ENCODE measurements at places on chromosomes 11 and 22.
A peak's percentile ranks its signal among the peaks of the same experiment; 100 is the strongest.

DNA sequence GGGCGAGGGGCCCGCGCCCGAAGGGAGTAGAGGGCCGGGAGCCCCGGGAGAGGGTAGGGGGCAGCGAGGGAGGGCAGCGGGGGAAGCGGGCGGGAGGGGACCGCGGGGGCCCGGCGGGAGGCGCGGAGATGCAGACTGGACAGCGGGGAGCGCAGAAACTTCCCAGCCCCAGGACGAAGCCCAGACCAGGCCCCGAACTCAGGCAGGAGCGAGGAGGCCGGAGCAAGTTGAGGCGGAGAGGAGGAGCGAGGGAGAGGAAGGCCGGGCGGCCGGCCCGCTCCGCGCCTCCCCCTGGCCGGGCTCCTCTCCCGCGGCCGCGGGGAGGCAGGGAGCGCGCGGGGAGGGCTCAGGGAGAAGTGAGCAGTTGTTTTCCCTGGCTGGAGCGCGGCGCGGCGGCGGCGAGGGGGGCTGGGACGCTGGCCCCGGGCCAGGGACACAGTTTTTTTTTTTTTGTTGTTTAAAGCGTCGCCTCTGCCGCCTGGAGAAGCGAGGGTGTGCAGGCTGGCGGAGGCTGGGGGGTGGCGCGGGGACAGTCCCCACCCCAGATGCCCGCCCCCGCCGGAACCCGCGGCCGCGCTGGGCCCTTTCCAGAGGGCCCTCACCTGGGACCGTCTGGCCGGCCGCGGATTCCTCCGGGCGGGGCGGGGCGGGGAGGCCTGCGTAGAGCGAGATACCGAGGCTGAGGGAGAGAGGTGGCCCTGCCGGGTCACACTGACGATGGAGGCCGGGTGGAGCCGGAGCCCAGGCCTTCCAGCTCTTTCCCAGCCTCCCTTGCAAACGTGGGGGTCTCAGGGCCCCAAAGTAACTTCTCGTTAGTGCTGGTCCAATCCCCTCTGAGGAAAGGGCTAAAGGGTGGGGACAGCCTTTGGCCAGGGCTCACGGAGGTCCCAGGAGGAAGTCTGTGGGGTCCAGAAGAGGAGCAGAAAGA is at the start of gene LTBP3:
Gene LTBP3 (minus strand): TSS at position 358 of the 928 bp plus-strand sequence. CDS start 400 bp downstream, outside the sequence.
- DNase-seq, result peak; percentile 81

- DNase-seq, result no peak
These were observed 401.5 kb downstream of the TBC1D22A start for GRCh38 chr22:47163856-47164513.

DNA sequence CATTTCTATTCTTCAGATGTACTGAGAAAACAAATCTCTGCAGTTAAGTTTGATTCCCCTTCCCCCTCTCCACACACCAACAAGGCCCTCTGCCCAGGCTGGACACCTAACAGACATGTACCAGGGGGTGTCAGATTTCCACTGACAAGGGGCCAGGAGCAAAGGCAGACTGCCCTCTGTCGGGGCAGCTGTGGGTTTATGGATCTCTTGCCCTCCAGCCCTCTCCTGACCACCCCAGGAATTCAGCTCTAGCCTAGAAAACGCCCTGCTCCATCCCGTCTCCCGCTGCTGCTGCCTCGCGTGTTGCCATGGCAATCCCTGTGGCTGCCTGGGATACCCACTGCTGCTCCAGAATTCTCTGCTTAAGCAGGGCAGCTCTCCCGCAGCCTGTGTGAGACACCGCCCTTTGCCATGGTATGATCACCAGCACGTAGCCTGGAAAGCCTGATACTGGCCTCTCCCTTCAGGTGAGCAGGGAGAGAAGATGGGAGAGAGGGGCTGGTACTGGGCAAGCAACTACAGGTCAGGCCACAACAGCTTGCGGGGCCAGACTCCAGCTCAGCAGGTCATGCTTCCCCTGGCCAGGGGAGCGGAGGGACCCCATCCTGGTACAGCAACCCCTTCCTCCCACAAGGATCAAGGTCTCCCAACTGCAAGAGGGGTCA is 41.6 kb downstream of the BUD13 start:
- no peak for DNase-seq

DNA sequence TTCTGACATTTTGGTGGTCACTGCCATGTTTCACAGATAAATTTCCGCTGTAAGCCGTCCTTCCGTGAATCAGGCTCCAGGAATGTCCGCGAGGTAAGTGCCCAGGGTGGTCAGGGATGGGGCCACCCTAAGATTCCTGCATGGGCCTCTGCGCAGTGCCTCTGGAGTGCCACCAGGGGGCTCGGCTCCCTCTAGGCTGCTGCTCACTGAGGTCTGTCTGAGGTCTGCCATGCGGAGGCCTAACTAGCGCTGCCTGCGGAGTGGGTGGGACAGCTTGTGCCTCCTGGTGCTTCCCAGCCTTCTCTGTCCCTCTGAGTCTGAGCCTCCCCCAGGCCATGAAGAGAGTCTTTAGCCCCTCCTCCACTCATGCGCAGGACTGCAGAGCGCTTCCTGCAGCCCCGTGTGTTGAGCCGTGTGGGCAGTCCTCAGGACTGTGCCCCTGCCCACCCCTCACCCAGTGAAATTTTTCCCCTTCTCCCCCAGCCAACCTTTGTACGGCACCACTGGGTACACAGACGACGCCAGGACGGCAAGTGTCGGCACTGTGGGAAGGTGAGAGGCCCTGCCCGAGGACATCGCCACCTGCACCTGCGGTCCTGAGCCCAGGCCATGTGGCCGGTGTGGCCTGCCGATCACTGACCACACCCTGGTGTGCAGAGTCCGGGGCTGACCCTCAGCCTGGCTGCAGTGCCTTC is 11.9 kb upstream of the MDK start:
- DNase-seq, result peak; percentile 84

DNA sequence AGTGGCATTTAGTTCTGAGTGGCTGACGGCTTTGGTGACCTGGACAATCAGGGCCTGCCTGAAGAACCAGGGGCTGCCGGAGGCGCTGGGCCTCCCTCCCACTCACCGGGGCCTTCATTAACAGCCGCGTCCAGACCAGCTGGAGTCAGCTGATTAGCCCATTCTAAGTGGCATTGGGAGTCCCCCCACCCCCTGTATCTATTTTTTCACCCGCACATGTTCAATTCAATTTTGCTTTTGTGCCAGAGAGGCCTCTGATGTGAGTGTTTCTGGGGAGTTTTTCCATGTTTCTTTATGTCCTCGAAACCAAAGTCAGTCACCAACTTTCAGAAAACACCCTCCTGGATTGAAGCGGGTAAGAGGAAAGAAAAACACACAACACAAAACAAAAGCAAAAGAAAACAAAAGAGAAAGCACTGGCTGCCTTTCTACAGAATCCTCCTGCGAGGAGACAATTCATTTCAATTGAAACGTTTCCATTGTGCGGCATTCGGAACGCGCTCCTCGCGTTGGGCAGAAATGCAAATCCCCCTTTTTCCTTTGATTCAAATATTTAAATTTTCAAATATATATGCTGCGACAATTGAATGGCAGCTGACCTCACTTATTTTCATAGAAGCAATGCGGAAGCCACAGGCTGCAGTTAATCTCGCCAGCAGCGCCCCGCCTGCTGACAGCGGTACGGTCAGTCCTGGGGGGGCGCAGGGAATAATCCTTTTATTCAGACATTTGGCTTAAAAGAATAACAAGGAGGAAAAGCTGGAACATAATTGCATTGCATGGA is 17.7 kb downstream of the CDKN1C start:
- peak; percentile 68 for DNase-seq

DNA sequence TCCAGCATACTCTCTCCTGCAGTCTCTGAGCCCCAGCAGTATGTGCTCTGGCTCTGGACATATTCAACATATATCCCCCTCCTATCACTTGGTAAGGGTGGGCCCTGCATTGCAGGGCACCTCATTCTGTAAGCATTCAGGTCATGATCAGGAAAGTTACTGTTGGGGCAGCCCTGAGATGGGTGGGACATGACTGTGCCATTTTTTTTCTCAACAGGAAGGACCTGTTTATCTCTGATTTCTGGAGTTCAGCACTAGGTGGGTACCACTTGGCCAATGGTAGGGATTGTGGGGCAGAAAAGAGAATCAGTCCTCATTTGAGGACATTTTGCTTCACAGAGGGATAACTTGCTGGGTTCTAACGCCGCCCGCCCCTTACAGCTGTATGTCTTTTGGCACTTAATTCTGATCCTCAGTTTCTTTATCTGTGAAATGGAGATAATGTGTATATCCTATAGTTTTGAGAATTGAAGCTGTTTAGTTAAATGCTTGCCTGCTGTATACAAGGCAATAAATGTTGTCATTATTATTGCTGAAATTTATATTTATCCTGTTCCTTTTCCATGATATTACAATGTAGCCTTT is 2.2 kb downstream of the SRRD start:
- DNase-seq, result no peak

DNA sequence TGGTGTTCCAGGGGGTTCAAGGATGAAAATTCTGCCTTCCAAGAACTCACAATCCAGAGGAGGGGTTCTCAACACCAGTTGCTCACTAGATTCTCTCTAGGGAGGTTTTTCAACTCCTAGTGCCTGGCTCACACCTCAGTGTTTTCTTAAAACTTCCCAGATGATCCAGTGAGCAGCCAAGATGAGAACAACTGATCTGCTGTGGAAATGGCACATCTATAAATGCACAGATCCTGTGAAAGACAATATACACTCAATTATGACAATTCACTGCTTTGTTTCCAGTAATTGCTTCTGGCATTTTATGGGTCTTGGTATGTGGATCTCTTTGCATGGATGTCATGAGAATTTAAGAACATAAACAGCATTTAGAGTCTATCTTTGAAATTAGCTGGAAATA is 45.2 kb upstream of the PRSS23 start:
- DNase-seq, result no peak

DNA sequence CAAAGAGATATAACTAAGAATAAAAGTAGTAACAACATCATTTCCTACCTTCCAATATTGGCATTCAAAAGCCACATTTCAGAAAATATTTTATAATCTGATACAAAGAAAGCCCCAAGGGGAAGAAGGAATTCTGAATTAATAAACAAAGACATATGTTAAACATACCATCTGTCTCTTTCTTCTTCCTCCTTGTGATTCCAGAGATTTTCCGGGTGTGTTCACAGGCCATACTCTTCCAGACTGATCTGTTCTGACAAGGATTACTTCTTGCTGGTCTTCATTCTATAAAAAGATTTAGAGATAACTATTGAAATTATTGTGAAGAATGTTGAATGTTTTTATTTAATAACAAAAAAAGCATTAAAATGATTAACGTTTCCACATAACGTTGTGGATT is 65.0 kb downstream of the CWF19L2 start:
- DNase-seq, result no peak

DNA sequence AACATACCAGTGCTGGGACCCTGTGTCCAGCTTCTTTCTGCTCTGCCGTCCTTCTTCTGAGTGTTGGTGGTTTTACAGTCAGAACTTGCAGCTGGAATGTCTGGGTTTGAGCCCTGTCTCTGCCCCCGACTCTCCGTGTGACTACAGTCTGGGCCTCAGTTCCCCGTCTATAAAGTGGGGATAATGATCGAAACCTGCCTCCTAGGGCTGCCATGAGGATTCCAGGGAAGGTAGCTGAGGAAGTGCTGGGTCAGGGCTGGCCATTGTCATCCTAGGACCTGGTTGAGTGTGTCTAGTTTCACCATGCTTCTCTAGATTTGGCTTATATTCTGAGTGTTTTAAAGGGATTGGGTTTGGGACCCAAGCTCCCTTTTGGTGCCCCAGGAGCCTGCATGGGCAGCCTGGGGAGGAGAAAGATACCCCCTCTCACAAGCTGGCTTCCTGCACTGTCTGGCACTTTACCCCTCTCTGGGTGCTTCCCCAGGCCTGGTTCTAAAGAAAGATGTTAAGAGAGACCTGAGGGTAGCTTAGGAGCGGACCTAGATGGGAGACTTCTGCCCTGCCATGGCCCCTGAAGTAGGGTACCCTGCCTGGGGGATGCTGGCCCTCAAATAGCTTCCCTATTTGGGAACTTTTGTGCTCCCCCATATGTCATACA is 49.9 kb downstream of the TSPAN18 start:
- no peak for DNase-seq

DNA sequence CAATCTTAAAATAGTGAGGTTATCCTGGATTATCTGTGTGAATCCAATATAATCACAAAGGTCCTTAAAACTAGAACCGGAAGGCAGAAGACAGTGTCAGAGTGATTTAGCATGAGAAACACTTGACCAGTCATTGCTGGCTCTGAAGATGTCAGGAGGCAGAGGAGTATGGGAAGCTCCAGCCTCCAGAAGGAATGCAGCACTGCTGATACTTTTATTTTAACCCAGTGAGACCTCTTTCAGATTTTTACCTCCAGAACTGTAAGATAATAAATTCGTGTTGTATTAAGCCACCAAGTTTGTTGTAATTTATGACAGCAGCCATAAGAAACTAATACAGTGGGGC is 134.4 kb upstream of the ZC3H12C start:
- no peak for DNase-seq

DNA sequence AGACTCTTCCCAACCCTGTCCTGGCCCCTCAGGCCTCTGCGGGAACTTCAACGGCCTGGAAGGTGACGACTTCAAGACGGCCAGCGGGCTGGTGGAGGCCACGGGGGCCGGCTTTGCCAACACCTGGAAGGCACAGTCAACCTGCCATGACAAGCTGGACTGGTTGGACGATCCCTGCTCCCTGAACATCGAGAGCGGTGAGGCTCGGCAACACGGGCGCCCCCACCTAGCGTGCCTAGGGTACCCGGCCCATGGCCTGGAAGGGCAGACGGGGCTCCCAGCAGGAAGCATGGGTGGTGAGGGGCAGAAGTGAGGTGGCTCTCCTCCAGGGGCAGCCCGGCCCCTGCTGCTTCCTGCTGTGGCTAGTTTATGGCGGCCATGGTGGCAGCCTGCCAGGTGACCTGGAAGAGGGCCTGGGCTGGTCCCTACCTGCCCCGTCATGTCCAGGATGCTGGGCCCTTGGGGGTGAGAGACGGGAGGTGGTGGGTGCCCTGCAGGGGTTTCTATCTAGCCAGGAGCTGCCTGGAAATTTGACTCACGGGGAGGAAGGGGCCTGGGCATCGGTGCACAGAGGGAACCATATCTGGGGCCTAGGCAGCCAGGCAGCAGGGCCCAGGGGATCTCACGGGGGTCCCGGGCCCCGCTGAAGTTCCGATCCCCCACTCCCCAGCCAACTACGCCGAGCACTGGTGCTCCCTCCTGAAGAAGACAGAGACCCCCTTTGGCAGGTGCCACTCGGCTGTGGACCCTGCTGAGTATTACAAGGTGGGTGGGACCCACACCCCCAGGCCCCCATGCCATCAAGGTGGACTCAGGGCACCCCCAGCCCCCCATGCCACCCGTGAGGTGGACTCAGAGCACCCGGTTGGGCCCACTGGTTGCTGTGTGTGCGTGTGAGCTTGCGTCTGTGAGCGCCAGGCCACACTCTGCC is 9.2 kb downstream of the MUC2 start:
- no peak for DNase-seq

DNA sequence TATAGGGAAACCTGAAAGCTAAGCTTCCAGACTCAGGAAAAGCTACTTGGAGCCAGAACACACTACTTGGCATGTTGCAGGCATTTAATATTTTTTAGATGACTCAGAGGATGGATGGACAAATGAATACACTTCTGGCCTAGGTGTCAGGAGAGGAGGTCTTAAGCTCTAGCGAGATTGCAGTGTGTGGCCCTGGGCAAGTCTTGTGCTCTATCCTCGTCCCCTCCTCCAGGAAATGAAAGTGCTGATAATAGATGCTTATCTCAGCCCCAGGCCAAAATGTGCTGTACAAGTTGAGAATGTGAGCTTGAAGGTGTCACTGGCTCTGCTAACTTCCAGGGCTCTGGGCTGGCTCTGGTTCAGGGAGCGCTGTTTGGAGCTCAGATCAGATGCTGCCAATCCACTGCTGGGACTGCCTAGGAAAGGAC is 136.3 kb downstream of the PKNOX2 start:
- DNase-seq, result no peak

GRCh38 chr11:100791860-100792259 is 104.8 kb downstream of the ARHGAP42 start:
- DNase-seq, result peak; percentile 65

GRCh38 chr22:46381142-46381541 is 45.6 kb downstream of the TRMU start:
- DNase-seq, result no peak

All from HAP-1 (cell line).